ENCODE measurements at places on chromosomes 12 and 14.

- no peak for DNase-seq
Observed at GRCh38 chr12:120235369-120236323, 29.9 kb downstream of the PXN start.

GRCh38 chr12:9864913-9865675, 4.1 kb downstream of the CLEC2B start:
- no peak for DNase-seq

DNA sequence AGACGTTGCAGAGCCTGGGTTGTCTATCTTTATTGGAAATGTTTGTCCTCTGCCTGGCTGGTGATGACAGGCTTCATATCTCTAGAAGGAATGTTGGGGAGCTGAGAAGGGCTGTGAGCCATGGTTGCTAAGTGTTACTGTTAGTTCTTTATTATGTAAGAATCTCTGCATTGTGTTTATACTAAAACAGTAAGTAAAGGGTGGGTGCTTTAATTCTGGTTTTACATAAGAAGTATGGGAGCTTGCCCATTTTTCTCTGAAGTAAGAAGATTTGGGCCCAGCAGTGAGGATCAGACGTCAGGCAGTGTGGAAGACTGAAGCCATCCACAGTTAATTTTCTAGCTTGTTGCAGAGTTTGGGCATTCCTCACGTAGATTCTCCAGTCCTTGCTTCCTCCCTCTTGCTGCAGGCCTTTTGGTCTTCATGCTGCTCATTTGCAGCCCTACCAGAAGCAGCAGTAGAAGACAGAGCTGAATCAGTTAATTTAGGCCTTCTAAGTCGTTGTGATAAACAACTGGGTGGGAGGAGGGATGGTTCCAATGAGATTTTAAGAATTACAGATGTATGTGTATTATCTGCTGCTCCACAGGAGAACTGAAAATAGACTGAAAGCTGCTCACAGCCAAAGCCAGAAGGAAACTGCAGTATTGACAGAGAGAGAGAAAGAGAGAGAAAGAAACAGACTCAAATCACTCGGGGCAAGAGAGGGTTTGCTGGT, 21.4 kb downstream of the WNT5B start:
- DNase-seq: no peak

DNA sequence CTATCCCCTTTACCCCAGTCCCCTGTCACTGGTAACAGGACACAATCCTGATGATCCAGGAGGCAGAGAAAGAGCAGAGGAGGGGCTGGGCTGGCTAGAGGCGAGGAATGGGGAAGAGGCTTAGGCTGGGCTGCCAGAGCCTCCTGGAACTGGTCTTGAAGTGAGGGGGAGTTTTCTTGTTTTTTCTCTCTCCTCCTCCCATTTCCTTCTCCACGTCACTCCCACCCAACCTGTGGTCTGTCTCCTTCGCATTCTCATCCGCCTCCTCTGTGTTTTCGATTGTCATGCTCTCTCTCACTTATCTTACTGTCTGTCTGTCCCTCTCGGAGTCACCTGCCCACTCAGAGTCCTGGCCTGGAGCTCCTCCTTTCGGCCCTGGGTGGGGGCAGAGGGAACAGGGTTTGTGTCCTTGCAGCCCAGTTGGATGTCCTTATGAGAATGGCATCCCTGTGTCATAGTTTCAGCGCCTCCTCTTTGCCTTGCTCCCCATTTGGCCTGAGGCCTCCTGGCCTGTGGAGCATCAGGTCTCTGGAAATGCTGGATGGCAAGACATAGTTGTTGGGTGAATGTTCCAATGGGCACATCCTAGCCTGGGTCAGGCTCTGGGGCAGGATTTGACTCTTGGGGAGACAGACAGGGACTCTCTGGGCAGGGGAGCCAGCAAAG, 3.4 kb upstream of the KRT80 start:
- DNase-seq: no peak

GRCh38 chr12:50018968-50019367, 6.3 kb downstream of the RACGAP1 start:
- no peak for DNase-seq

- no peak for DNase-seq
Observed at GRCh38 chr14:95686935-95687334, 709 bp downstream of the TCL1B start.

DNA sequence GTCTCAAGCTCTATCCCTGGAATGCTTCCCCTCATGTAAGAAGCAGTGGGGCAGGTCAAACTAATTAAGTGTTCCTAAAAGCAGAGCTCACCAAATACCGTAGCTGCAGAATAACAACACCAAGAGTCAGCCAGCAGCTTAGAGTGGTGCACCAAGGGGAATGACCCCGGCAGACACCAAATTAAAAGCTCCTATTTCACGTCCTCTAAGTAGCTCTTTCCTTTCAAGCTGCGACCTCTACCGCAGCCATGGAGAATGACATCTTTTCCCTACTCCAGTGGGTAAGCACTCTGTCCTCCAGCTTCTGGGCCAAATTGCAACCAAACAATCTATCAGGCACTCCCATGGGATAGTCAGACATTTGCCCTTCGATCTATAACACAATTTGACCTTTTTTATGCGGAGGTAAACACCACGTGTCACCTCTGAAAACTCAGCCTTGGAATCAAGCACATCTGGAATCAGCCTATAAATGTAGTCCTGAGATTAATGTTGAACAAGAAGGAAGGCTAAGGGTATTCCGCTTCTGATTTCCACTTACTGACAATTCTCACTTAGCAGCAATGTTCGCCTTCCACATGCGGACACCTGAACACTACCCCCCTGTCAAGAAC, 67.6 kb upstream of the CDKN3 start:
- peak; percentile 79 for DNase-seq

DNA sequence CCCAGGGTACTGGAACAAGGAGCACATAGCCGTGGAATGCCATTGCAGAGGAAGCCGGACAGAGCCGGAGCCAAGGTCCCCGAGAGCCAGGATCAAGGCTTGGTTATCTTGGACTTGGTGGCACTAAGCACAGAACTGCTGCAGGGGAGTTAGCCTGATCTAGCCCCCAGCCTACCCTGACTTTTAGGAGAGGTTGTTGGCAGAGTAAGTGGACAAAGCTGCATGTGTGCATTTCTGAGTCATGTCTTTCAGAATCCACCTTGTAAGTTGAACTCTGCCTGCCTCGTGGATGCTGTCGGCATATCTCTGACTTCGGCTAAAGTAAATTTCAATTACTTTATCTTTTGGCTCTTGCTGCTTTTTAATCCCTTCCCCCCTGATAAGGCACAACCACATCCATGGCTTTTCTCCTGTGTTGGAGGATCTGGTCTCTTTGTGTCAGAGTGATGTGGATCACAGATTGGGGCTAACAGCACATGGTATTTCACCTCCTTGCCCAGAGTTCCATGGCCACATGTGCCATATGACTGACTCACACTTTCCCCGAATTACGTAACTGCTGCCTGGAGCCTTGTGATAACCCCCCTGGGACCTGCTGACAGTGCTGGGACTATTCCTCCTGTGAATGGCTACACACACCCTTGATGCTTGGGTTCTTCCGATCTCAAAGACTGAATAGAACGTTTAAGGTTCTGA, 240.3 kb downstream of the EMP1 start:
- DNase-seq: no peak

- DNase-seq: no peak
Observed at GRCh38 chr12:131539381-131539780, 171.5 kb upstream of the SFSWAP start.

DNA sequence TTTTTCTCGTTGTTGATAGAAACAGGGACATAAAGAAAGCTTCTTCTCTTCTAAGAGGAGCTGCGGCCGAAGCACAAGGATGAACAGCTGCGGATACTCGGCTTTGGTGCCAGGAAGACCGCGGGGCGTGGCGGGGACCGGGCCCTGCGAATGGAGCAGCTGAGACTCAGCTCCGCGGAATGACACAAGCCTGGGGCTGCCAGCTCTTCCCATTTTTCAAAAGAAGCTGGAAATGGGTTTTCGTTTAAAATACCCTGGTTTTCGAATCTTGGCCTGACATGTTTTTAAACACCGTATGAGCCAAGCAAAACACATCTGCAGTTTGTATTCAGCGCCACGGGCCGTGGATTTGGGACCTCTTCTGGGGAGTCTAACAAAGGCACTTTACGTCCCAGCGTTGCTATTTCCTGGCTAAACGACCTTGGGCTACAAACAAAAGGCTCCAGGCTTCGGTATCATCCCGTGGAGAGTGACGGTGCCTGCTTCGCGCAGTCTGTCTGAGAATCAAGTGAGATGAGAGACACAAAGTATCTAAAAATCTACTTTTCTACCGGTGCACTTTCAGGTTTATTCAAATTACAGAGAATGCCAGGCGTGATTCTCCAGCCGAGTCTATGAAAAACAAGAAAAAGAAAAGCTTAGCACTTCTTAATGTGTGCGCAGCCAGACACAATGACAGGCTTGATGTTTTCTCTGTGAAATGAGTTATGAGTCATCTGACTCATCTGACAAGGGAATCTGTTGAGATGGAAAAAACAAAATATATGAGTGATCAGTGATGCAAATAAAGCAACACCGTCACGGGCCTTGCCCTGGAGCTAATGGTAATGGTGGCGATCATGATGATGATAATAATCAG, 114.0 kb upstream of the TMEM132D start:
- peak; percentile 21 for DNase-seq

GRCh38 chr12:65015850-65016249, 105.3 kb downstream of the WIF1 start:
- no peak for DNase-seq

DNA sequence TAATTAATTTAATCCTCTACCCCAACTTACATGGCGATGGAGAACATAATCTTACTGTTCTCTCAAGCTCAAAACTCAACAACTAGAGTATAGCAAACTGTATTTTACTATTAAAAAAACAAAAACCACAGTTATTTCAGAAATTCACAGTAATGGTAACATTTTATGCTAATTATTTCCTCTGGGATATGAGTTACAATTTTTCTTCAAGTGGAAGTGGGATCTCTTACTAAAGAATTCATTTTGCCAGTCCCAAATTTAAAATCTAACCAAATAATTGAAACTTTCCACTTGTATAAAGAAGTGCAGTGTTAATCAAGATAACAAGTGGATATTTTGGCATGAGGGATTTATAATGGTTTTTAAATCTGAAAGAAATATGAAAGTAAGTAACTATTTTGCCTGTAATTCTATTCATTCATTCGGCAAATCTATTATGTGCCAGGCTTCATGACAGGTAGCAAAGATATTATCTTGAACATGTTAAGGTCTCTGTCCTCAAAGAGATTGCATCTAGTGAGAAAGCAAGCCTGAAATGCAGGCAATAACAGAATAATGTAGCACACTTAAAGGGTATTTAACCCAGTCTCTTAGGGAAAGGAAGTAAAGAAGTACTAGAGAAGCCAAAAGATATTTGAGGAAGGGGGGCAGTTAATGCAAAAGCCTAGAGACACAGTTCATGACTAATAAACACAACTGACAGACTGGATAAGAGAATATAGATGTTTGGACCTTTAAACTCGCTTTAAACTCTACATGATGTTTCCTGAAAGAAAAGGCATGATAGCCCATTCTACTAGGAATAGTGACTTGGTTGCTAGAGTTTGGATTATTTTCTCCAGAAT, 44.0 kb downstream of the TAOK3 start:
- DNase-seq: no peak

DNA sequence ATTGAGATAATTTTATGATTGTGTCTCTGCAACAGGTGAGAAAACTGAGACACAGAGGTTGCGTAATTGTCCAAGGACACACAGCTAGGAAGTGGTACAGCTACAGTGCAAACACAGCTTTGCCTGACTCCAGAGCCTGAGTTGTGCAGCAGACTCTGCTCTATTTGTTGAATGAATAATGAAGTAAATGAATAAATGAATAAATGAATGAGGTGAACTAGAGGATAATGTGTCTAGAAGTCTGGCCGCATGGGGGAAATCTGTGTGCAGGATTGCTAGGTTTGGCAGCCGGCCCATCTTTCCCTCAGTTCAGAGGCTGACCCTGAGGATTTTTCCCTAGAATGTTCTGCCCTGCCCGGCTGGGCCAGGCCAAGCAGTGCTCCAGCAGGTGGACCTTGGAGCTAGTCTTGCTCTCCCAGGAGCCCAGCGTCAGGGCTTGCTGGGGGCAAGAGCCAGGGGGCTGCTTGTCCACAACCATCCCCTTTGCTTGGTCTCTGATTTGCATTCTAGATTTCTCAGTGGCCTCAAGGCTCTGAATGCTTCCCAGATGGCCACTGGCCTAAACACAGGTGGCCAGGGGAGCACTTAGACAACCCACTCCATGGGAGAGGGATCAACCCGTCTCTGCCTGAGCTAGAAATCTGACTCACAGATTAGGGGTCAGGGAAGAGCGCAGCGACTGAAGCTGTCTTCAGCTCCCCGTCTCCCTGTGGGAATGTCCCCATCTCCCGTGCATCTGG, 225.2 kb downstream of the C12orf75 start:
- DNase-seq: no peak

DNA sequence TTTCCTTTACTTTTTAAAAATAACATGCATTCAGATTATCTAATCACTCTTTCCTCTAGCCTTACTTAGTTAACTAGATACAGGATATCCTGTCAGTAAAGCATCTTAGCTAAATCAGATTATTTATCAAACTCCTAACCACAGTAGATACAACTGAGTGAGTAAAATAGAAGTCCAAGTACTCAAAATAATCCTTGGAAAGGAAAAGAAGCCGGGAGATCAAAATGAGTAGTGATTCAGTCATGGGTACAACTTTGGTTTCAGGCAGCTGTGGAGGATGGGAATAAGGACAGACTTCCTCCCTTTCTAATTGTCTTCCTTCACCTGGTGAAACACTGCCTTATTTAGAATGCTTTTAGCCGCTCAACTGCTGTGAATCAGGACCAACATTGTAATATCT, 29.4 kb downstream of the GNG2 start:
- DNase-seq: no peak

DNA sequence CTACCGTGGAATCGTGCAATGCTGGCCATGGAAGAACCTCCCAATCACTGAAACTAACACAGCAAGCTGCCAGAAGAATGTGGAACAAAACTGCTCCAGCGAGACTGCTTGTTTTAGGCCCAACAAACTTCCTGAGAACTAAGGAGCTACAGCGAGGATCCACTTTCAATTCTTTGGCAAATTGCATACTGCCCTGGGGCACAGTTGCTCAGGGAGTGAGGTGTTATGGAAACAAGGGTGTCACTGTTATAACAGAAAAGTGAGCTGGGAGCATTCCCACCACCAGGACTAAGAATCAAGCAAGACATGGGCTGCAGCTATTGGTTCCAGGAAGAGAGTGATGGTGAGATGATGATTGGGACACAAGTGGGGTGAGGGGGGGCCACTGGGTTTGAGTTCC, 1606.1 kb upstream of the FLRT2 start:
- no peak for DNase-seq

DNA sequence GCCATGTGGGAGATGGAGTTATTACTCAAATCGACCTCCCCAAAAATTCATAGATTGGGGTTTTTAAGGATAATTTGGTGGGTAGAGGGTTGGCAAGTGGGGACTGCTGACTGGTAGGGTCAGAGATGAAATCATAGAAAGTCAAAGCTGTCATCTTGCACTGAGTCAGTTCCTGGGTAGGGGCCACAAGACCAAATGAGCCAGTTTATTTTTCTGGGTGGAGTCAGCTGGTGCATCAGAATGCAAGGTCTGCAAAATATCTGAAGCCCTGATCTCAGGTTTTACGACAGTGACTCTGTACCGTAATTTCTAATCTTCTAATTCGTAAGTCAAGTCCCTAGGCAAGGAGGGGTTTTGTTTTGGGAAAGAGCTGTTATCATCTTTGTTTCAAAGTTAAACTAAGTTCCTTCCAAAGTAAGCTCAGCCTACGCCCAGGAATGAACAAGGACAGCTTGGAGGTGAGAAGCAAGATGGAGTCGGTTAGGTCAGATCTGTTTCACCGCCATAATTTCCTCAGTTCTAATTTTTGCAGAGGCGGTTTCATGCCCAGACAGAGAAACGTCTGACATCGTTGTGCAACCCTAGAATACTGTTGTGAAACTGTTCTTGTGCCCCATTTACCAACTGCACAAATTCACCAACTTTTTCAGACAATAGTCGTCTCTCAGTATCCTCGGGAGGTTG, 104.5 kb upstream of the SFSWAP start:
- no peak for DNase-seq
